ENCODE measurements at places on chromosomes 7 and 10. TPM values are rescaled to one million over a fixed set of nuclear protein-coding genes. Genes with fewer than 3 reads are reported as not detected.

- DNase-seq: no peak
These were observed 292.5 kb downstream of the GALNT17 start for GRCh38 chr7:71424166-71425035.

GRCh38 chr10:24883176-24883575, 69.2 kb downstream of the PRTFDC1 start:
- DNase-seq: no peak

- no peak for DNase-seq
These were observed 3.9 kb upstream of the IQUB start for GRCh38 chr7:123538189-123538714.

DNA sequence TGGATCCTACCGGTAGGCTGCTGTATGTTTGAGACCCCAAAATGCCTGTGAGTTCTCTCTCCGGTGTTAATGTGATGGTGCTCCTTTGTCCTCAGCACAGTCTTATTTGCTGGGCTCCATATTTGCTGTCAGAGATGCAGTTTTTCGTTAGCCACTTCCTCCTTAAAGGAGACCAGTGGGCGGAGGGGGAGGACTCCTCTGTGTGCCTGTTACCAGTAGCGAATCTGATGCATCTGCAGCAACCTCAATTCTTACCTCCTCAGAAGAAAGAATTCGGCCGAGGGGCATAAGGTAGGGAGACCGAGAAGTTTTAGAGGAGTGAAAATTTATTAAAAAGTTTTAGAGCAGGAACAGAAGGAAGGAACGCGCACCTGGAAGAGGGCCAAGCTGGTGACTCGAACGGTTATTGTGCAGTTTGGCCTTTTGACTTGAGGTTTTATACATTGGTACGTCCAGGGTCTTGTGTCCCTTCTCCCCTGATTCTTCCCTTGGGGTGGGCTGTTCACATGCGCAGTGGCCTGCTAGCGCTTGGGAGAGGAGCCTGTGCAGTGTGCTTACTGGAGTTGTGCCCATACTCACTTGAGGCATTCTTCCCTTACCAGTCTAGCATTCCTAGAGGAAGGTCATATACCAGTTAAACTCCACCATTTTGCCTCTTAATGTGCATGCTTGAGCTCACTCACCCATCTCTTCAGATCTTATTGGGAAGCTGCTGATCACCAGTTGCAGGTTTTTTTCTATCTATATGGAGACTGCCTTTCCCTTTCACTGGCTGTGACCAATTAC, 49.5 kb downstream of the GNAI1 start:
- no peak for DNase-seq

DNA sequence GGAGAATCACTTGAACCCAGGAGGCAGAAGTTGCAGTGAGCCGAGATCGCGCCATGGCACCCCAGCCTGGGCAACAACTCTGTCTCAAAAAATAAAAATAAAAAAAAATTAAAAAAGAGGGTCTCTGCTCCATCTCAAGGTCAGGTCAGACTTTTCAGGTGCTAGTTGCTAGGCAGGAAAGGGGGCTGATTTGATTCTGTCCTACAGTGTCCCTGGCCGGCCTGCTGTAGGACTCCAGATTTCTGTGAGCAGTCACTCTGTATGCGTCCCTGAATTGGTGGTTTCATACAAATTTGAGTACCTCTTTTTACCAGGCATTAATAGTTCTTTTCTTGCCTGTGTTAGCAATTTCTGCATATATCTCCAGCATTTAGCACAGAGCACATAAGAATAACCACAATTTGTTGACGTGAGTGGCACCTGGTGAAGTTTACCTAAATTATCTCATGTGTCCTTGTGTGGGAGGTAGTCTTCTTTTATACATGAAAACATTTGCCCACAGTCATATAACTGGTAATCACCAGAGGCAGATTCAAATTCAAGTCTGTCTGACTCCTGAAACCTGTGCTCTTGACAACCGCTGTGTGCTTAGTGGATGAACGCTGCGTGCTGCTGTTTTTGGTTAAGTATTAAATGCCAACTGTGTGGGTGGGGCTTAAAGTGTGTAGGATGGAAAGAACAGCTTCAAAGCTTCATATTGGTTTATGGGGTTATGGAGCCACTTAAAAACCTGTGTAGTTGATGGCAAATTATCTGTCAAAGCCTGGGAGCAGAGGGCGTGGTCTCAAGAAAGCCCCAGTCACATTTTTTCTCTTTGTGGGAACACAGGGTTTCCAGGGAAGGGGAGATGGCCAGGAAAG, 3.2 kb upstream of the ZNF775 start:
- no peak for DNase-seq

VPS41 gene
- total RNA-seq: 41.2 TPM

ADRB1 gene
- total RNA-seq: not detected

CRHR2 gene
- not detected for total RNA-seq

GARS1 gene
- total RNA-seq: 33.5 TPM

TMEM139 gene
- total RNA-seq: 11.1 TPM

PHKG1 gene
- total RNA-seq: 4.7 TPM

Measured in uterus (tissue), 4 donors.